Stimulated activated CD4-positive, alpha-beta T cell treated with anti-CD3 and anti-CD28 coated beads, Interleukin-4, amount 100 ng/mL, for 4 hours (primary cell): ENCODE measurements at places on chromosomes 2 and 18.

DNA sequence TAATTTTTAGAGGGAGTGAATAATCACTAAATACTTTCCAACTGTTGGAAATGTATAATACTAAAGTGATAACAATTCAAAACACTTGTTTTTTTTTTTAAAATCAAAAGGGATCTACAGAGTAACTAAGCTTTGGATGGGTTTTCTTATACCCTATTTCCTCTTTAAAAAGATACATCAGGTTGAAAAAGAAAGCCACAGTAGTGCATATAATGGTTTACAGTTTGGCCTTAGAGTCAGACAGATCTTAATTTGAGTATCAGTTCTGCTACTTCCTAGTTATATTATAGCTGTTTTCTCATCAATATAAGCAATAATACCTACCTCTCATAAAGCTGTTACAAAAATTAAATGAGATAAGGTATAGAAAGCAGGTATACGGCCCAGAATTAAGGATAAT lies 28.5 kb downstream of the PSME4 start:
- no peak for DNase-seq

DNA sequence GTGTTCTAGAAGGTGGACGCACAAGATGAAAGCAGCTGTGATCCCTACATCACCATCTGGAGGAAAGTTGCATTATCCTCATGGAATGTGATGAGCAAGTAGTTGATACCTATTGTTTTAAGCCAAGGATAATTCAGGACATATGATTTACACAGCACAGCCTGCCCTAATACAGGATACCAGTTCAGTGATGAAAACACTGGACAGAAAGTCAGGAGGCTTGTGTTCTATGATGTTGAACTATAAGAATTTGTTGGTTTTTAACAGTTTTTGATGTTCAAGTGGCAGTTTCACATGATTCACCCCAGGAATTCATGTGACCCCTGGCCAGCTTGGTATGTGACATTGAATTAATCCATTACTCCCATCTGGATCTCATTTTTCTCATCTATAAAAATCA lies 6.2 kb upstream of the CHST10 start:
- DNase-seq: no peak

DNA sequence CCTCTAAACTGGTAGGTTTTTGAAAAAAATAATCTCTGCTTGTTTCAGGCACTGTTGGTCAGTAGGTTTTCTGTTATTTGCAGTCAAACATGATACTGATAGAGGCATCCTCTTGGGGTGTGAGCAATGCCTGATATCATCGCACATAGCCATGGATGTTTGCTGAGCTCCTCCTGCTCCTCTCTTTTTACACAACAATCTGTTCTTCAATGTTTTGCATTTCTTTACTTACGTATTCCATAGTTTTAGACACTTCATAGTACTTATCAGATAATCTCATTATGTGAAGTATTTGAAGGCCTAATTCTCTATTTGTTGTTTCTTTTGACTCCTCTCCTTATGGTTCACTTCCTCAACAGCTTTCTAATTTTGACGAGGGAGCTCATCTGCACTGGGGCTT lies 23.0 kb upstream of the HS6ST1 start:
- no peak for DNase-seq

DNA sequence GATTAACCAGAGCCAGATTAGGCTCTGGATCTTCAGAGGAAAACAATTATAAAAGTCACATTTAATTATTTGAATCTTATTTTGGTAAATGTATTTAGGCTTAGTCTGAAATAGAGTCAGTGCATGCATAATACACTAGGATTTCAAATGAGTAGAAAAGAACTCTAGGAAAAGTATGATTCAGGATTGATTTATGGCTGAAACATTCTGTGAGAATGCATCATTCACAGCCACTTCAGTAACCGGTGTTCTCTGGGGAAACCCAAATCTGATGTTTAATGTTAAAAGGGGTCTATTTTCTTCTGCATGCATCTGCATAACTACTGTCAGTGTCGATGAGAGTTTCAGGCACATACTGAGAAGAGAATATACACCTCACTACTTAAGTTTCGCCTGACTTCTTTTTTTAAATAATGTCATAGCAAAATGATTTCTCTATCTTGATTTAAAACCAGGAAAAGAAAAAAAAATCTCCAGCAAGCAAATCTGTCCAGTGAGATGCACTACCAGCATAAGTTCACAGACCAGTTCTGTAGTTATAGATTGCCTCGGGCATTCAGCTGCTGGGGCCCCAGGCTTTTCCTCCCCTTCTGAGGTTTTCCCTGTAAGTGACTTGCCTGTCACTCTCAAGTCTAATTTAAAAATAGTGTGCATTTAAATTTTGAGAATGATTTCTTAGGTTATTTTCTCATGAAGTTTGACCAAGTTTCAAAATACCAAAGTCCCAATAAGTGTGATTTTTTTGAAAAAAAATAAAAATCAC lies 501.5 kb downstream of the NR4A2 start:
- DNase-seq: no peak

DNA sequence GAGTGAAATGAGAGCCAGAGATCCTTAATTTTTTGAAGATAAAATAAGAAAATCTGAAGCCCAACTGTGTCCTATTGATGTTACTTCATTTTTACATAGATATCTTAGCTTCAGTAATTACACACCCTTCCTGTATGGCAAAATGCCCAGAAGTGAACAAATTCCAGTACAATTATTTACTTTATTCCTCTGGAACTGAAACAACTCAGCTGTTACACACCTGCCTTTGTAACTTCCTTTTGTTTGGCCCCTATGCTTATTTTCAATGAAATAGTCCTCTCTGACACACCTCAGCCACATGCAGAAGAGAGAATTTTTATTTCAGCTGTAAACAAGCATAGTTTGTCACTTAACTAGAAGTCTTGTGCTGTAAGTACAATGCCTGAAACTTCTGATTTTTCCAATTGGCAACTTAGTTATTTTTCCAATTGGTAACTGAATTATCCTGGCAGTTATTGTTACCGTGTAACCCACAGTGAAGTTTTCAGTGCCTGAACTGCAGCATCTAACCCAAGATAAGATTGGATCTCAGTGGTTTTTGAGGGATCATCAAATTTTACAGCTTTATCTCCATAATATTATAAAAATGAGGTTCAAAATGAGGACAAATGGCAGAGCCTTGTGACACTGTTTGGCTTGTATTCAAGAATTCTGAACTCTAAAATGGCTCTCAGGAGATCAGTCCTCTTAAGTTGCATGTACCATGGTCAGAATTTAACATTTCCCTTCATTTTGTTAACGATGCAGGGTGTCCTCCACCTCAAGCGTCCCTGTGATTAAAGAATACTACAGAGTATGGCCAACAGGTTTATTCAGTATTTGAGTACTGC lies 82.6 kb downstream of the PKP4 start:
- DNase-seq: no peak

DNA sequence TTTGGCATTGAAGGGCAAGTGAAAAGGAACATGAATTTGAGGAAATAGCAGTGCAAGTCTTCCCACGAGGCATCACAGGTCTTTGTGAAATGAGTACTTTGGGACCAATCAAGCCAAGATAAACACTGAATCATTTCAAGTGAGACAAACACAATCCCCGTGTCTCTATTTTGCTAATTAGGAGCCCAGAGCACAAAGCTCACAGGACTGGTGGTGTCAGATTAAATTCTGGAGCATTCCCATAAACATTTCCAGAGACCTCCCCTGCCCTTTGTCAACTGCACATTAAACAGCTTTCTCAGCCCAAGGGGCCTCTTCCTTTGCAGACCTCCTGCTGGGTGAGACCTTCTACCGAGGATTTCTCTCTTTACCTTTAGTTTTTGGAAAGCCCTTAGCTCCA lies 50.7 kb downstream of the DAPL1 start:
- no peak for DNase-seq

DNA sequence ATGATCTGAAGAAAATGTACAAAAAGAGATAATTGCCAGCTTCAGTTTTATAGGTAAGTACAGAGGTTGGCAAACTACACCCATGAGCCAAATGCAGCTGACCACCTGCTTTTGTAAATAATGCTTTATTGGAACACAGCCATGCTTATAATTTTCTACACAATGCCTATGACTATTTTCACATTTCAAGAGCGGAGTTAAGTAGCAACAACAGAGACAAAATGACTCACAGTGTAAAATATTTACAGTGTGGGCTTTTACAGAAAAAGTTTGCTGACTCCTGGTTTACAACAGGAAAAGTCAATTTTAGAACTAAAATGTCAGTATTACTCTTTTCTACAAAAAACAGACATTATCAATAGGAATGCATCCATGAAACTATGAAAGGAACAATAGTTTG lies 26.0 kb downstream of the CWC22 start:
- DNase-seq: no peak

DNA sequence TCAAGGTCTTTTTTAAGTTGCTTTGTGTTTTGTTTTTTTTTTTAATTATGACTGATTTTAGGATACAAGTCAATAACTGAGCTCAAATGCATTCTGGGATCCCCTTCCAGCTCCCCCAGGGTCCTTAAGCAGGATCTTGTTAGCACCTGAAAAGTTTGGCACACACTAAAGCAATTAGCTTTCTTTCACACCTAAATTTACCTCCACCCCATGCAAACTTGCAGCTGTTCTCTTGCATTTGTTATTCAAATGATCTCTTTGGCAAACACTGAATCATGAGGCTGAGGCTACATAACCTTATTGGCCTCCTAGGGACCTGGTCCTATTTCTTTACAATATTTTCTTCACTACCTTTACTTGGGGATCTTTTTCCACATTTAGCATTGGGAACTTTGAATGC lies 2026.1 kb upstream of the CELF4 start:
- DNase-seq: no peak

DNA sequence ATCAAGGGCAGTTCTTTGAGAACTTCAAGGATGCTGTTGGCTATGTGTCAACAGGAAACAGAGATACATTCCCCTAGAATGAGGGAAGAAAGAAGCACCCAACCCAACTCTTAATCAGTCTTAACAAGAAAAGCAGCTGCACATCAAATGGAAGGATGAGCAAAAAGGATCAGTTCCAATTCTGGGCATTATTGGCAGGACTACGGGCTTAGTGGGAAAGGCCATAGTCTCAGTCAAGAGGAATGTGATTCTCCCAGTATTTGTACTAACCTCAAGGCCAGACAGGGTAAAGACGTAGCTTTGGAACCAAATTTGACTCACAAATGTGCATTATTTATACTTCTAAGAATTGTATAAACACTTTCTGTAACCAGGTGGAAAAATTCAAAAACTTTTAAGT lies 18.2 kb downstream of the BMP10 start:
- no peak for DNase-seq

- no peak for DNase-seq
Measured at GRCh38 chr2:218020281-218020680, 17.5 kb upstream of the TNS1 start.

GRCh38 chr18:3665780-3666525 lies 216.0 kb downstream of the TGIF1 start:
- peak; percentile 64 for DNase-seq

GRCh38 chr18:7646174-7646886 lies 79.2 kb downstream of the PTPRM start:
- no peak for DNase-seq

DNA sequence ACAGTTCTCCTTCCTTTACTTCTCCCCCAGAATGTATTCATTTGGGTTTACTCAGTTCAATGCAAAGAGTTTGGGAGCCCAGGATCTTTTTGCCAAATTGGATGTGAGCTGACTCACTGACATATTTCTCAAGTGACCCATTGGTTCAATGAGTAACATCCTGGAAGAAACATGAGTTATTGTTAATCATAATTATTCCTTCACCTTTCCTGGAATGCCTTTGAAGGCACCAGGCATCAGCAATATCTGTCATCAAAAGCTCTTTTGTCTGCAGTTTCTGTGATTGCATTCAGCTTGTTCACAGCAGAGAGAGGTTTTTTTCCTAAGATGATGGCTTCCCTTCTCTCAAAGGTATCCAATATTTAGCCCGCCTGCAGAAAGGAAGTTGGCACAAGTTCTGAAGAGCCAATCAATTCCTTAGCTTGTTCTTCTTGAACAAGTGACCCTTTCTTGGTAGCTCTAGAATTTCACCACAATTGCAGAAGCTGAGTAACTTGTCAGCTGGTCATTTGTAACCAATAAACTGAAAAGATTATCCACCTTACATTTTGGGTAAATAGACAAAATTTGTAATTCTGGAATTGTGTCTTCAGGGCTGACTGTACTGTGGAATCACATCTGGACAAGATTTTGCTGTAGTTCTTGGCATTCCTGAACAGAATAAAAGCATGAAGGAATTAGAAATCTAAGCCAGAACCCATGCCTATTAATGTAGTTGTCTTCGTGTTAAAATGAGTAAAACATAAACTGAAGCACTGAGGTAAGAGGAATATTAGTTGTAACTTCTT lies 72.2 kb upstream of the TMEM17 start:
- no peak for DNase-seq

DNA sequence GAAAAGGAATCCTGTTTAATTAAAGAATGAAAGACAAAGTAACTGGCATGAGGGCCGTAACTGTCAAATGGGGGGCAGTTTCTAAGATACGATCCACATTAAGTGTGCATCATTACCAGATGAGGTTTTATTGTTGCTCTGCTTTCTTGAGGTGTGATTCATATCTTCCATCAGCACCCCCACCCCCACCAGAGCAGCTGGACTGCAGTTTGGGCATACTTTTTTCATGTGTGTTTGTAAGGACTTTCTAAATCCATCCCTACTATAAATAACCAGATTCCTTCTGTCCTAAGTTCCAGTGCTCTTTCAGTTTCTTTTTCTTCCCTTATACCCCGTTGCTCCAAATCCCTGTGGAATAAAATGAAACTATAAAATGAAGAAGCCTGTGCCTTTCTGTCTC lies 142.1 kb downstream of the CDCA7 start:
- no peak for DNase-seq

GRCh38 chr18:22276334-22276713 lies 106.9 kb downstream of the GATA6 start:
- DNase-seq: no peak

- no peak for DNase-seq
Measured at GRCh38 chr2:40877734-40878288, 425.9 kb upstream of the SLC8A1 start.

GRCh38 chr2:152418688-152419087 lies 83.7 kb downstream of the FMNL2 start:
- no peak for DNase-seq

DNA sequence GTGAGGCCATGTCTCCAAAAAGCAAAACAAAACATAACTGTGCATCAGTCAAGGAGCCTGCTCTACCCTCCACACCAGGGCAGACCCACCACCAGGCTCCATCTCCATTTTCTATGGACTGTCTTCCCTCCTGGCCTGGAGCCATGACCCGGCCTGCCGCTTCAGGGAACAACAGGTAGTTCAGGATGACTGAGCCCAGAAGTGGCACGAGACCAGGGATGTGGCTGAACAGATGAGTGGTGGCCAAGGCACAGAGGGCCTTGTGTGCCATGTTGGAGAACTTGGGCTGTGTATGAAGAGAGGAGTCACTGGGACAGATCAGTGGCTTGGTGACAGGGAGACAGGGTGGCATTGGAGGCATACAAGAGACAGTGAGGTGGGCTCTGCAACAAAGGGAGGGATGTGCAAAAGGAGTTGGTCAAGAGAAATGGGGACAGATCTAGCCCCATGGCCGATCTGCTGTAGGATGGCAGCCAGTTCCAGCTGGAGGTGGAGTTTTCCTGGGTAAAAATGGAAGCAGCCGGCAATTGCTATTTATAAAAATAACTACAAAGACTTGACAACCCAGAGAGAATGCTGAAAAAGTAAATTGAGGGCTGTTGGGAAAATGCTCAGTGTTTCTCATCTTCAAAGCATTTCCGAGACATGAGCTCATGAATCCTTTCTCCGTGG lies 35.0 kb downstream of the TMEM177 start:
- no peak for DNase-seq
